Right lobe of liver (tissue), 6 donors: ENCODE measurements at places on chromosomes 16 and 17. TPM values are rescaled to one million over a fixed set of nuclear protein-coding genes. Genes with fewer than 3 reads are reported as not detected.
A peak's percentile ranks its signal among the peaks of the same experiment; 100 is the strongest.

DNA sequence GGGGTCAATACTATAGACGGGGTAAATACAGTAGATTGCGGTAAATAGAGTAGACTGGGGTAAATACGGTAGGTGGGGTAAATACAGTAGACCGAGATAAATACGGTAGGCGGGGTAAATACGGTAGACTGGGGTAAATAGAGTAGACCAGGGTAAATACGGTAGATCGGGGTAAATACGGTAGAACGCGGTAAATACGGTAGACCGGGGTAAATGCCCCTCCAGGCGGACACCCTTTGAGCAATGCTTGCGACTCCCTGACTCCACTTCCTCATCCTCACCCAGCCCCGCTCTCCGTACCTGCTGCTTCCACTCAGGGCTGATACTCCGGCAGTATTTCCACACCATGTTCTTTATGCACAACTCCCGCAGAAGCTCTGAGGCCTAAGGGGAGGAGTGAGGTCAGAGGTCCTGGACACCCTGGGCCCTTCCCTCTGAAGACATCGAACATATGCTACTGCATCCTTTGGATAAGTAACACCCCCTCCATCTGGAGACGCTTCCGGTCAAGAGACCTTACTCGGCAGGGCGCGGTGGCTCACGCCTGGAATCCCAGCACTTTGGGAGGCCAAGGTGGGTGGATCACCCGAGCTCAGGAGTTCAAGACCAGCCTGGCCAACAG lies 13.3 kb upstream of the CRK start:
- DNase-seq = peak; percentile 53

DNA sequence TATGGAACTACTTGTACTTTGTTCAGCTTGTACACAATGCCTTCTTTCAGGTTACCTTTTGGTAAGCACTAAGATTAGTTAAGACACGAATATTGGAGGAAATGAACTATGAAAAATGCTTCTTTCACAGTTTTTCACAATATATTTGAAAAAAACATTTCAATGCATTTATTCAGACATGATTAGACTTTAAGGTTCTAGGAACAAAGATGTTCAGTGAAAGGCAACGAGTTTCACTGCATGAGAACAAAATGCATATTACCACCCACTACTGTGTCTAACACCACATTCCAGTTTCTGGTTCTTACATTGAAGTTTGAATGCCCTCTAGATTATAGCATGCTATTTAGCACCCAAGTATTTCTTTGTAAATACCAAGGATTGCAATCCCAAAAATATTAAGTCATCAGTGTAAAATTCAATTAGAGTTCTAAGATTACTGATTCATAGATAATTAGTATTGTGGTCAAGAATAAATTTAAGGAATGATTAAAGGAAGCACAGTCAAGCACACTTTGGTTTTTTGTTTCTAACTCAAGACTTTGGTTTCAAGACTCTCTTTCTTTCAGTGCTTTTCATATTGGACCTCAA lies 261.7 kb downstream of the CEP112 start:
- no peak for DNase-seq

- peak; percentile 94 for DNase-seq
Observed at GRCh38 chr17:82230609-82231311, 1.9 kb downstream of the SLC16A3 start.

The PIRT gene
- total RNA-seq = not detected
